ENCODE measurements at places on chromosomes 3 and 15. TPM values are rescaled to one million over a fixed set of nuclear protein-coding genes. Genes with fewer than 3 reads are reported as not detected.

The ACKR2 gene
- total RNA-seq: 0.85 TPM

The SNX1 gene
- 133 TPM for total RNA-seq

The SPATA12 gene
- total RNA-seq: not detected

The DENND6A gene
- total RNA-seq: 51.0 TPM

The P2RY14 gene
- total RNA-seq: not detected

The FBLN2 gene
- total RNA-seq: 9.5 TPM

The KLHL40 gene
- total RNA-seq: not detected

The GPR149 gene
- not detected for total RNA-seq

The GPX1 gene
- total RNA-seq: 73.6 TPM

The GMNC gene
- total RNA-seq: not detected

The GATA2 gene
- total RNA-seq: not detected

The CCDC14 gene
- total RNA-seq: 44.4 TPM

The CPLX3 gene
- 0.44 TPM for total RNA-seq

The GPR62 gene
- not detected for total RNA-seq

The SERINC4 gene
- total RNA-seq: 0.27 TPM

The GREM1 gene
- not detected for total RNA-seq

The STRC gene
- total RNA-seq: 4.2 TPM

The MAGEL2 gene
- total RNA-seq: not detected

All from naive thymus-derived CD8-positive, alpha-beta T cell (primary cell).